Iris pigment epithelial cell (primary cell): ENCODE measurements at places on chromosomes 1 and 21.
A peak's percentile ranks its signal among the peaks of the same experiment; 100 is the strongest.

DNA sequence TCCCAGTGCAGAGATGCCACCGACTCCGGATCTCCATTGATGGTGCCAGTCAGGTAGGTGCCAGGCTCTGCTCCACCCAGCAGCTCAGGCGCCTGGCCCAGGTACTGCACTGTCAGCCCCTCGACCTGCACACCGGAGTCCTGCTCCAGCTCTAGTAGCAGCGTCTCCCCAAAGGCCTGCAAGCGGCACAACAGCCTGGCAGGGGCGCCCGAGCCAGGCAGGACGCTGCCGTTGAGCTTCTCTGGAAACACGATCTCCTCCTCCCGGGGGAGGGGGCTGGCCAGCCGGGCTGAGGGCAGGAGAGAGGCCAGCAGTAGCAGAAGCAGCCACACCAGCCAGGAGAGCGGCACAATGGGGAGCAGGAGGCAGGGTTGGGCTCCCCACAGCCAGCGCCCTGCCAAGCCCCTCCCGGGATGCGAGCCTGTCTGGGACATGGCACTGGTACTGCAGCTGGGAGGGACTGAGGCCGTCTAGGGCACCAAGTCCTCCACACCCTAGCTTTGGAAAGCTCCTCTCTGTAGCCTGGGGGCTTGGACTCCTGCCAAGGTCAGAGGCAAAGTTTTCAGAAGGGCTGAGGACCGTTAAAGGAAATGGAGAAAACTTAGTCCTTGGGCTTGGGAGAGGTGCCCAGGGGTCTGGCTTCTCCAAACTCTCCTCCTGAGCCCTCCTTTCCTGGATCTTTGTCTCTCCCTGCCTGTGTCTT is 509 bp downstream of the ADAMTS4 start:
- peak; percentile 43 for DNase-seq

- DNase-seq = peak; percentile 32
These were observed 10.0 kb upstream of the B4GALT3 start for GRCh38 chr1:161187311-161187710.

- no peak for DNase-seq
These were observed 537.3 kb upstream of the PLXNA2 start for GRCh38 chr1:208781391-208782045.

GRCh38 chr21:43810505-43811261 is 21.3 kb downstream of the RRP1 start:
- DNase-seq = peak; percentile 41

GRCh38 chr1:14964711-14965055 is 188.9 kb upstream of the TMEM51 start:
- DNase-seq = no peak

DNA sequence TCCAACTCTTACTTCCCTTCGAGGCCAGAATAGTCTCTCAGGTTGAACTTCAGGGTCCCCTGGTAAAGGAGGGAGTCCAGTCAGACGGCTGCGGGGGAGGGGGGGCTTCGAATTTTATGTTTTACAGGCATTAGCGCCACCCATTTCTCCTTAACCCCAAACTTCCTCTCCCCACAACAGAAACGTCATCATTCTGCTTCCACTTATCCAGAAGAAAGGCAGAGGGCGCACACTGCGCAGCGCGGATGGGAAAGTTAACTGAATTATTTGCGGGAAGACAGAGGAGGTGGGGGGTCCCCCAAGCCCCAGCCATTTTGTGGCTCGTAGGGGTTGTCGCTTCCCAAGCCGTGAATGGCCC is 529 bp upstream of the PRMT2 start:
- DNase-seq = peak; percentile 89

GRCh38 chr1:168691541-168691940 is 37.5 kb downstream of the DPT start:
- DNase-seq = no peak

DNA sequence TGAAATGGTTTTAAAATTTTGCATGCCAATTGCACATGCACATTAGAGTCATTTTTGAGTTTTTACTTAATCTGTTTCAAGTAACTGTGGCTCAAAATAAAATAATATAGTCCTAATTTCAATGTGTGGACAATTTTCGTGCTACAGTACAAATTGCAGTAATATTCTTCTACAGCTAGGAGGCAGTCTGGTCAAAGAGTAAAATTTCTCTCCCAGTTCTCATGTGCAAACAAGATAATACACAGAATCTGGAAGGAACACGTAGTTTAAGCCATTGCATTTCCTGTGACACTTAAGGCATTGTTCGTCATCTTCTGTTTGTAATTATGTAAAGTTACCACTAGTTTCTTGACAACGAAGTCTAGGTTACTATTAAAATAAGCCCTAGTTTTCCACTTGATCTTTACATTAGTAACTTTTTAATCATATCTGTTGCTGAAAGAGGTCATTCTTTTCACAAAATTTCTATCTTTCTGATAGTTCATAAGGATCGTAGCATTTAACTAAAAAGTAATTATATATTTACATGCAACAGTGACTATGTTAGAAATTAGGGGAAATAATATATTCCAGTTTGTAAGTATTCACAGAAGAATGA is 28.9 kb downstream of the ODR4 start:
- peak; percentile 76 for DNase-seq

GRCh38 chr1:20351911-20352701 is 61.4 kb downstream of the VWA5B1 start:
- no peak for DNase-seq

DNA sequence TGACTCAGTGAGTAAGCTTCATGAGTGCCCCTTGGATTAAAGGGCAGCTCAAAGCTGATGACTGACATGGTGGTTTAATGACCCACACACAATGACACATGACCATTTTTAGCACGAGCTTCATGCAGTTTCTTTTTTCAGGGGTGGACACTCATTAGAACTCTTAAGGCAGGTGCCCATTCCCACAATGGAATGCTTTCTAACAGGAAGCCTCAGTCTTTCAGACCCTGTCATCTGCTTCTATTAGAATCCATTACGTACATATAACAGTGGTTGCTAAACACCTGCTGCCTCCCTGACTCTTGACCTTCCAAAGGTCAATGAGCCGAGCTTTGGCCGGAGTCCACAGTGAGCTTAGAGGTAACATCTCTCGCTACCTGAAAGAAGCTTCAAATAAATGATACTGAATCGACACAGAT is 27.4 kb downstream of the AKNAD1 start:
- DNase-seq = peak; percentile 28

- no peak for DNase-seq
These were observed 7.5 kb downstream of the C1orf198 start for GRCh38 chr1:230860617-230861384.

DNA sequence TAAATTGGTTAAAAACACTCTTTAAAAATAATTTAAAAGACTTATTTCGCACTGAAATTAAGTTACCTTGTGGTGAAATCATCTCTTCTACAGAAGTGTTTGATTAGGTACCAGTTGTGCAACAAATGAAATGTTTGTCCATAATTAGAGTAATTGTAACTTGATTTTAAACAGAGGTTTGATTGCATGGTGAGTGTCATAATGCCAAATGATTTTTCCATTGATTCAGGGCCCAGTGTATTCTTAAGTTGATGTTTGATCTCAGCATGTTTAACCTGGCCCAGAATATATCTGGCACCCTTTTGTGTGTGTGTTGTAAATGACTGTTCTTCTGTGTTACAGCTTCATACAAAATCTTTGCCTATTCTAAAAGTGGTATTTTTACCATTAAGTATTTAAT is 28.5 kb downstream of the LRRC8B start:
- no peak for DNase-seq

DNA sequence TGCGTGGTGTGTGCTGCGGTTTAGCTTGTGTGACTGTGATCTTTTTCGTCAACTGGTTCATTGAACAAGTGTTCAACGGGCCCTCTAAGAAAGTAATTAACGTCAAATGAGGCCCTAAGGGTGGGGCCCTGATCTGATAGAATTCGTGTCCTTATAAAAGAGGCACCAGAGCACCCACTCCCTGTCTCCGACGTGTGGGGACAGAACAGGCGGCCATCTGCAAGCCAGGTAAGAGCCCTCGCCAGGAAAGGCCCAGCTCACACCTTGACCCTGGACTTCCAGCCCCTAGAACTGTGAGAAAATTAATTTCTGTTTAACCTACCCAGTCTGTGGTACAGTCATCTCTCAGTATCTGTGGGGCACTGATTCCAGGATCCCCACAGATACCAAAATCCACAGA is 20.4 kb upstream of the SAMD11 start:
- no peak for DNase-seq

DNA sequence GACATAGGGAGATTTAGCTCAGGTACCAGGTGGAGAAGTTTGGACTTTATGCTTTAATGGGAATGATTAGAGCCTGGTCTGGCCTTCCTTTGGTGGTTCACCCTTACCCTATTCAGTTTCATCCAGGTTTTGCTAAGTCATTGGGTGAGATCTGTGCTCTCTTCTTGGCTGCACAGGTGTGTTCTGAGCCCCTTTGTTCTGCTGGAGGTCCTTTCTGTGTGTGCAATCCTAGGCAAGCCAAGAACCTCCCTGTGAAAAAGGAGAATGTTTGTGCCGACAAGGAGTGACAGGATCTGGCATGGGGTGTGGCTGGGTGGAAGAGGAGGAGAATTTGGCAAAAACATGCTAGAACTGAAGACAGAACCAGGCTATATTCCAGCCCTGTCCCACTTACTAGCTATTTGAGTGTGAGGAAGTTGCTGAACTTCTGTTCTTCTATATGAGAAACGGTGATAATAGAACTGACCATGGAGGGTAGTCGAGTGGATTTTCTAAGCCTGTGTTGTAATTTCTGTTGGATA is 4.6 kb downstream of the GSTM5 start:
- DNase-seq = no peak

DNA sequence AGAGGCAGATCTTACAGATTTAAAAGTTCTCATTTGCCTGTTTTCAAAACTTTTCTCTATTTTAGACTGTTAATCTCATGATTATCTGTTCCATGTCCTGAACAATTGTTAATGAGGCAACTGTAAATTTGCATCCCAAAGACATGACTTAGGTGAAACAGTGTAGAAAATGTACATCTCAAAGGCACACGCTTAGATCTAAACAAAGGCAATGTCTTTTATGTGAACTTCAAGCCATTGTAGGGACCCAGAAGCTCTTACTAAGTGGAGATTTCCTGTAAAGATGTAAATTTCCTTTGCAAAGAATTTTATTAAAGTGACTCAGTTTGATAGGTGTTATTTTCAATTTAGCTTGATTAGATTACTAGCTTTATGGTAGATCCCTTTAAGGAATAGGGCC is 125.2 kb upstream of the F3 start:
- no peak for DNase-seq

DNA sequence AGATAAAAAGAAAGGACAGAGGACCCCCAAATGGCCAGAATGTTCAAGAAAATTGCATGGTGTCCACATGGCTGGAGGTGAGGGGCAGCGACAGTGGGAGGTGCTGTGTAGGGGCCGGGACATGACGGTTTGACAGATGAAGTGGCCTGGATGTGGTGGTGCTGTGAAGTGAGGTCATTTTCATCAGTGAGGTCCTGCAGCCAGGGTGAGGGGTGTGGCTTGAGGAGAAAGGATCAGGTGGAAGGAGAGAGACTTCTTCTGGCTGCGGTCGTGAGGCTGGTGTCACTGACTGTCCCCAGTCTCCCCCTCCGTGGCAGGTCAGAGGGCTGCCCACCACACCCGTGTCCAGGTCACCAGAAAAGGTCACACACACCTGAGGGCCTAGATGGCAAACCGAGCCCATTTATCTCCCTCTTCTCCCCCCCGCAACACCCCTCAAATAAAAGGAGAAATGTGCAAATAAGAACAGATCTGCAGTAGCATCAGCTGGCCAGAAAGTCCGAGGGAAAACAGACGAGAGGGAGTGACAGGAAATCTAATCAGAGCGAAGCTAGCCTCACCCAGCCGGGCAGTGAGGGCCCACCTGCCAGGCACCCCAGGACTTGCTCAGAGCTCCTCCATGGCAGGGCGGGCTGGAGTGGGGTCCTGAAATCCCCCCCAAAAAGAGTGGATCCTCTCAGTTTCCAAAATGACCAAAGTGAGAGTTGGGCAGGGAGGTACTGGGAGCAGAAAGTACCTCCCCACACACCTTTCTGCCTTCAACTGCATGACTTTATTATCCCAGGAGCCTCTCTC is 148.5 kb upstream of the EDN2 start:
- no peak for DNase-seq

DNA sequence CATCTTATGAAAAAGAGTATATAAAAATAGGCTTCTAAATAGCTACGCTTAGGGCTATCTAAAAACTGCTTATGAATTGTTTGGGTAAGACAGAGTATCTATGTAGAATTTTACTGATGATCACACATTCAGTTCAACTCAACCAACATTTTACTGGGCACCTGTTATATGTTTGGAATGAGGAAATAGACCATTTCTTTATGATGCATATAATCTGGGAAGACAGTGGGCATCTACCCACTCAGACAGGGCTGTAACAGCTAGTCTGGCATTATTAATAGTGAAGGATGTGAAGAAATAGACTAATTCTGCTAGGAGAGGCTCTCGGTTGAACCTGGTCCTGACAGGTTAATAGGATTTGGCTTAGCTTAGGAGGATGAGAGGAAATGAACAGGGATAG is 56.9 kb downstream of the TIAM1 start:
- DNase-seq = no peak

GRCh38 chr1:183318433-183318832 is 99.7 kb downstream of the NMNAT2 start:
- peak; percentile 95 for DNase-seq

GRCh38 chr1:76989976-76990375 is 122.7 kb downstream of the ST6GALNAC5 start:
- DNase-seq = no peak

GRCh38 chr1:186765446-186765845 is 63.3 kb upstream of the PLA2G4A start:
- DNase-seq = no peak

DNA sequence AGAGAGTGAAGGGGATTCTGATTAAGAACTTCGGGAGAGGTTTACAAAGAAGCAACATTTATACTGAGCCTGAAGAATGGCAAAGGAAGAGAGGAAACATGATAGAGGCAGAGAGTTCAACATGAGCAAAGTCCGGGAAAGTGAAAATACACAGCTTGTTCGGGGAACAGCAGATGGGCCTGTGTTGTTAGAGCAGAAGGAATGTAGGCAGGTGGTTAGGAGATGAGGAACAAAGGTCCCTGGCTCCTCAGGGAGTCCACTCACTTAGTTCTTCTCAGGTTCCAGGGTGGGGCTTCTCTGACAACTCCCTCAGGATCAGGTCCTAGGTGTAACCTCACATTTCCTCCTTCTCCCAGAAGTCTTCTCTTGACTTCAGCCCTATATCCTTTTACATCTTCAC is 5.1 kb upstream of the ZNF326 start:
- DNase-seq = no peak

DNA sequence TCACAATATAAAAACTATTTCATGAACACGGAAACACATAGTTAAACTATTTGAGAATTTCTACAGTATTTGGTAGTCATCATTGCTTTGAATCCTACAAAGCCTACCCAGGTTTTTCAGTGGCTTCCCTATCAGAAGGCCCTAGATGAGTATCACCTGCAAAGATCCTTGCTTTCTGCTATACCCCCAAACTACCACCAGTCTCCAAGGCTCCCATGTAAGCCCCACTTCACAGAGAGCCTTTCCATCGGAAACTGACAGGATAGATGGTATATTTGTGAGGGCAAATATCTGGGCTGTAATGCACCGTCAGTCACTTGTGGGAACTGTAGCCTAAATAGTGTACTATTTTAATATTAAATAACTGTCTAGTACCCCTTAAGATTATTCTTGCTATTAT is 674.3 kb downstream of the BRINP3 start:
- no peak for DNase-seq
